ENCODE measurements at places on chromosomes 4 and X.
A peak's percentile ranks its signal among the peaks of the same experiment; 100 is the strongest.

- no peak for DNase-seq
These were observed 2.5 kb downstream of the CACNA1F start for GRCh38 chrX:49230500-49231232.

GRCh38 chr4:143281507-143282190 lies 55.0 kb upstream of the GAB1 start:
- peak; percentile 47 for DNase-seq

GRCh38 chrX:7147413-7147977 lies at the start of gene STS:
Gene STS (plus strand): TSS chrX:7147712. CDS start chrX:7253200, 105,488 bp downstream.
- no peak for DNase-seq

- DNase-seq = no peak
These were observed 78.8 kb upstream of the PRPS1 start for GRCh38 chrX:107549504-107549903.

DNA sequence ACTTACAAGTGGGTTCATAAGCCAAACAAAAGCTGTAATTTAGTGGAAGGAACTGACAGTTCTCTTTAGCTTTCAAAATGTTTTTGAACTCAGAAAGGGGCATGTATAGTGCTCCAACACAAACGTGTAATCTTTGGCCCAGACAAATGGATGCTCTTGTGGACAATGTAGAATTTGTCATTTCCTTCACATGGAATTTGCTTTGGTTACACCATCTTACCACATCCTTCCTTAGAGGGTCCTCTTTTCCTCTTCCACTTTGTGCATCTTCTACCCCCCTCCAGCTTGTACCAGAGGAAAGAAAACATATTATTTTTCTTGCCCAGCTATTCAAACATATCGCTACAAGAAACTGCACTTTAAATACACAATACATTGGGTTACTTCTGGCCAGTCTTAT lies 42.4 kb downstream of the MEPE start:
- no peak for DNase-seq

- no peak for DNase-seq
These were observed 4.7 kb upstream of the GATA1 start for GRCh38 chrX:48781705-48782104.

DNA sequence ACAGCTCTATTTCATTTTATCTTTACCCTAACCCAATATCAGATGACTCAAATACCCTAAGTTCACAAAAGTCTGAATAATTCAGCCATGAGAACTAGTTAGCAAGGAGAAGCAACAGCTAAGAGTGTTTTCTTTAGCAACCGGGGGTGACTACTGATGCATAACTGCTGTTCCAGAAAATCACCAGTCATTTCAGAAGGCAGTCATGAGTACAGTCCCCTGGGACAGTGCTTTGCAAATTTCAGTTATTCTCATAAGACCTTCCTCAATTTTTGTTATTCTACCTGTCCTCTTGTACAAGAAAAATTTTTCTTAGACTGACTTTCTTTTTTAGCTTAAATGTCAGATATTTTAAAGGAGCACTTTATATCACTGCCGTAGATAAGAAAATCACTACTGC lies 16.4 kb downstream of the BANK1 start:
- DNase-seq = peak; percentile 37

- DNase-seq = no peak
These were observed 126.8 kb downstream of the NAA11 start for GRCh38 chr4:79198951-79199587.

All from smooth muscle cell of the brain vasculature (primary cell).